Osteocyte (in vitro differentiated cells): ENCODE measurements at places on chromosomes 2 and 18. TPM values are rescaled to one million over a fixed set of nuclear protein-coding genes. Genes with fewer than 3 reads are reported as not detected.

DNA sequence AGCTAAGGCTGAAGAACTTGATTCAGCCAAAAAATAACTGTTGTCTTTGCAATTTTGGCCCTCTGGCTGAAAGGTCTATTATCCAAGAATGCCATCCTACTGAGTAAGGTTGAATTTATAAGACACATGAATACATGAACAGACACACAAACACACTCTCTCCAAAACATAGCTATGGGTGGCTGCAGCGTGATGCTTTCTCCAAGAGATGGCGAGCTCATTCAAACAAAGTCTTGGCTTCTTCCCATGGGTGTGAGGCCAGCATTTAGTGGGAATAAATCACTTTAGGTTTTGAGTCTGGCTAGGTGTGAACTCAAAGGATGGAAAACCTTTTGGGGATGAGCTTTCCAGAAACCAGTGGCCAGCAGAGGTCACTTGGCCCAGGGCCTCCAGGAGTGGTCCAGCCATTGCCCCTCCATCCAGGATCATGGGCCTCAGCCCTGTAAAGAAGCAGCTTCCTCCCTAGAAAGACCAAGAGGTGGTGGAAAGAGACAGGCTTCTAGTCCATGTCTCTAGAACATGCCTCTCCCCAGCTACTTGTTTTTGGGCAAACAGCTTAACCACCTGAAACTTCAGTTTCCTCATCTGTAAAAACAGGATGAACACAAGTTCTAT lies 11.0 kb upstream of the OSR1 start:
- peaks cover 40% of the 10 kb centered on the region for H3K27me3 ChIP-seq
- no peak overlapping the region for H3K27ac ChIP-seq
- DNase-seq = no peak
- peaks cover 3% of the 10 kb centered on the region for H3K4me1 ChIP-seq
- peaks cover 3% of the 10 kb centered on the region for H3K36me3 ChIP-seq
- no peak overlapping the region for H3K4me3 ChIP-seq

DNA sequence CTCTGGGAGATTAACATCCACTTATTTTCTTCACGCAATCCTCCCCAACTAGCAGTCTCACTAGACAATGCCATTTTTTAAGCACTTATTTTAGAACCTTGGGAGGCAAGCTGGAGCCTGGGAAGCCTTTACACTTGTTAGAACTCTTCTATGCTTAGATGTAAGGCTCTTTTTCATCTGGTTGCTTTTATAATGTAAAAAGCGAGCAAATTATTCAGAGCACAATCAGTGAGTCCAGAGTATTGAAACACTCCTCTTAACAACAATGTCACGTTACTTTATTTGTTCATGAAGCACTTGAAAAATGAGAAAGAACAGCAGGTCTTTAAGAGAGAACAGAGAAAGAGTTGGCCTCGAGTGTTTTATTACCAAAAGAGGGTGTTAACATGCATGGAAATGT lies 84.1 kb upstream of the SLC8A1 start:
- no peak for DNase-seq
- H3K27me3 ChIP-seq = peaks cover 47% of the 10 kb centered on the region
- no peak overlapping the region for H3K4me3 ChIP-seq
- H3K36me3 ChIP-seq = no peaks in the 10 kb centered on the region
- H3K27ac ChIP-seq = no peak overlapping the region
- H3K4me1 ChIP-seq = no peaks in the 10 kb centered on the region

DNA sequence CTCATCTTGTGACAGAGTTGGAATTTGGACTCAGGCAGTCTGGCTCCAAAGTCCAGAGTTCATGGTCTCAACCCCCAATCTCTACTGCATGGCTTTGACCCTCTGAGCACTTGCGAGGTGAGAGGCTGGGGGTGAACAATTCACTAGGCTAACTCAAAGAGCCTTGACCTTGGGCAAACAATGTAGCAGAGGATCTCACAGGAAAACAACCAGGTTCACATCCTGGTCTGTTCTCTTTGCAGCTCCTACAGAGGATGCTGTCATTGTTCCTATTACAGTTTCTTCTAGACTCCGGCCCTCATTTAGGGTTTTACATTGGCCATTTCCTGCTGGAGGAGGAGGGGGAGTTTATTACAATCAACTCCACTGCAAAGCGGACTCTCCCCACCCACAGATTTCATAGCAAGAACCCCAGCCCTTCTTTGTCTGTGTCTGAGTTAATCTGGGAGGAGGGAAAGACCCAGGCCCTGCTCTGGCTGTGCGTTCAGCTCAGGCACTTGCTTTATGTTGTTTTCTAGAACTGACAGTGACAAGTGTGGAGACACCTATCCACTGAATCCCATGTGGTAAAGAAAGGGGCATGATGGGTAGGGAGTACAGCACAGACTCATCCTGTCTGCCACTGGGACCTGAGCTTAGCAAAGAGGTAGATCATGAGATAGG lies 101.6 kb downstream of the LBH start:
- H3K27ac ChIP-seq = no peak overlapping the region
- H3K36me3 ChIP-seq = no peaks in the 10 kb centered on the region
- no peak for DNase-seq
- H3K27me3 ChIP-seq = no peaks in the 10 kb centered on the region

YPEL5 gene
- 86.0 and 96.1 TPM in 2 replicates for total RNA-seq

DNA sequence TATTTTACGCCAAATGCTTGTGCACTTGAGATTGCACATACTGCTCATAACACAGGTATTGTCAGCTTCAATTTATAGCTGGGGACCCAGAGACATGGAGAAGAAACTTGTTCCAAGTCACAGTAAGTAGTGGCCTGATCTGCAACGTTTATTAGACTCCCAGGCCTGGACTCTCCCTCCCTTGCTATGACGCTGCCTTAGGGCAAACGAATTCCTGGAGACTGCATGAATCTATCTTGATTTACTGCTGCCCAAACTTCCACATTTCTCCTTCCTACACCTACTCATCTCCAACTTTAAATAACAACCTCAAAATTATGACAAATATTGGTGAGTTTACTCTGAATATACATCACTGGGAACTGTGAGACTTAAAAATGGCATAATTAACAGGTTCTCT lies 145.1 kb upstream of the CCDC195 start:
- H3K27ac ChIP-seq = no peak overlapping the region
- H3K4me1 ChIP-seq = peaks cover 12% of the 10 kb centered on the region
- H3K27me3 ChIP-seq = no peaks in the 10 kb centered on the region
- no peak for DNase-seq
- H3K4me3 ChIP-seq = no peak overlapping the region
- peaks cover 10% of the 10 kb centered on the region for H3K36me3 ChIP-seq

DNA sequence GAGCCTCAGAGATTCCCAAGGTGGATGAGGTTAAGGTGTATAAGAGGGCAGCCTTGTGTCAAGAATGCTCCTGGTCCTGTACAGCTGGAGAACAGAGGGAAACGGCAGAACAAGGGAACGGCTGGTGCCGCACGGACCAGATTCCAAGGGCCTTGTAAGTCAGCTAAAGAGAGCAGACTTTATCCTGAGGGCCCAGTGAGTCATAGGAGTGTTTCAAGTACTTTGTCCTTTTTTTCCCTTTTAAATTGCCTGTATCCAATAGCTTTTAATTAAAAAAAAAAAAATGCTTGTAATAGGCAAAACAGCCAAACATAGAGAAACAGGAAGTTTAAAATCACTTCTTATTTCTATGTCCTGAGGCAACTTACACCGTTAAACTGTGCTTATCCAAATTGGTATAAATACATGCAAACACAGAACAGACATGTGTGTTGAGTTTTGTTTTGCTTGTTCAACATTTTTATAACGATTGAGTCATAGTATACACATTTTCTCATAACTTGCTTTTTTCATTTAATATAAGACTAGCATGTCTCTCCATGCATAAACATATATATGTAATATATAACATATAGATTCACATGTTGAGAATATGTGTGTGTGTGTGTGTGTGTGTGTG lies 42.1 kb upstream of the EVA1A start:
- no peak for DNase-seq
- H3K4me3 ChIP-seq = no peak overlapping the region
- H3K36me3 ChIP-seq = no peaks in the 10 kb centered on the region
- H3K27me3 ChIP-seq = no peaks in the 10 kb centered on the region
- peak overlapping the region; percentile 83 for H3K27ac ChIP-seq
